GM12878 (cell line): ENCODE measurements at places on chromosomes 5 and 9. TPM values are rescaled to one million over a fixed set of nuclear protein-coding genes. Genes with fewer than 3 reads are reported as not detected.

- DNase-seq, result no peak
Measured at GRCh38 chr5:14251733-14252132, 108.6 kb downstream of the TRIO start.

DNA sequence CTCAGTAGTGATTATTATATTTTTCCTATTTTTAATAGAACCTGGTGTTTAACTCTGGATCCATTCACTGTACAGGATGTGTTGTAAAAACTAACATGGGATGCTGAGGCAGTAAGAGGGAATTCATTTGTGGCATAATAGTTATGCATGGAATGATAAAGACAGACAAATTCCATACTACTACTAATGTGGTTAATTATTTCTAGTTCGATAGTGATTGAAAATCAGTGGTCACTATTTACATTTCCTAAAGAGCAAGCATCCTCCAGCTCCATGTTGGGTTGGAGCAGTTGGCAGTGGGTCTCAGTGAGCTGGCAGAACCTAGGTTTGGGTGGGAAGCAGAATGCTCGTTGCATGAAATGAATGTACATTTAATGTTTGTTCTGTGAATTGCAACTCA lies 122.6 kb downstream of the SAXO1 start:
- no peak for DNase-seq

GRCh38 chr9:37946041-37946440 lies 42.1 kb upstream of the SLC25A51 start:
- no peak for DNase-seq

Gene RIC1
- total RNA-seq, result 32.3 and 33.8 TPM in 2 replicates

DNA sequence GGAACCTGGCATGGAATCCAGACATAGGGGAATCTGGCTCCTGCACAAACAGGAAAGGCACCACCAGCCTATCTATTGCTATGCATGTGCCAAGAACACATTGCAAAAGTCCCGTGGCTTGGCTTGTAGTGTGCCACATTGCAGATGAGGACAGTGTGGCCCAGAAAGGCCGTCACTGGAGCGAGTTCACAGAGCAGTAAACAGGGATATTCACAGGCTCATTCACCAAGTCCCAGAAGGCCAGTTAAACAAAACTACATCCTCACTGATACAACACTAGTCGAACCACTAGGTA lies 39.6 kb upstream of the TRIM32 start:
- DNase-seq, result no peak

DNA sequence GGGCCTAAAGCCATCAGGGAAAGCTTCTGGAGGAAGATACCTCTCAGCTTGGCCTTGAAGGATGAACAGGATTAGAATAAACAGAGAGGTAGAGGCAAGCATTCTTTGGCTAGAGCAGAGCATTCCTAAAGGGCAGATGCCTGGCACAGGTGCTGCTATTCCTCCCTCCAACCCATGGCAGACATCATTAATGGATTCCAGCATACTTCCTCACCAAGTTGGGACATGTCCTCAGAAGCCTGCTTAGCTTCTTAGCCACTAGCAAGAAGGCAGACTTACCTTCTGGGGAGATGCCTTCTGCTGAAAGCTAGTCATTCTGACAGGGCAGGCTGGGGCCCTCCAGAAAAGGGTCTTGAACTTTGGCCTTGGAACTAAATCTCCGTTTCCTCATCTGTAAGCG lies 122.0 kb downstream of the RGS3 start:
- DNase-seq, result no peak

DNA sequence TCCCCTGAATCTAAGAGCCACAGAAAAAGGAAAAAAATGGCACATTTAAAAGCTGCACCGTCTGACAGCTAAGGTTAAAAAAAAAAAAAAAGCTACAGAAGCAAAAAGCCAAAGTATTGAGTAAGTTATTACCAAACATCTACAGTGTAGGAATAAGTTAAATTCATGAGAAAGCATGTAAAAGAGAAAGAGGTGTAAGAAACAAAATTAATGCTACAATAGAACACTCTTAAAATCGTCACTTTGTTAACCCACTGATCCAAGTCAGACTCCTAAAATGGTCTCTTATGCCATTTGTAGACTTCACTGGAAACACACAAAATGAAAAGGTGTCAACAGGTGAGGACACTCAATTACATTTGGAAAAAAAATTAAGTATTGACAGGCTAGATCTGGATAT lies 120.2 kb downstream of the SSBP2 start:
- DNase-seq, result no peak

Gene ZDHHC11
- 0.61 and 1.4 TPM in 2 replicates for total RNA-seq

DNA sequence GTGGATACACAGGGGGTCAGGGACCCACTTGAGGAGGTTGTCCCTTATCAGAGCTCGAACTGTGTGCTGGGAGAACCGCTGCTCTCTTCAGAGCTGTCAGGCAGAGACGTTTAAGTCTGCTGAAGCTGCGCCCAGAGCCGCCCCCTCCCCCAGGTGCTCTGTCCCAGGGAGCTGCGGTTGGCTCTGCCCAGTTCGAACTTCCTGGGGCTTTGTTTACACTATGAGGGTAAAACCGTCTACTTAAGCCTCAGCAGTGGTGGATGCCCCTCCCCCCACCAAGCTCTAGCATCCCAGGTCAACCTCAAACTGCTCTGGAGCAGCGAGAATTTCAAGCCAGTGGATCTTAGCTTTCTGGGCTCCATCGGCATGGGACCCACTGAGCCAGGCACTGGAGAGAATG lies 15.9 kb downstream of the SRD5A1 start:
- no peak for DNase-seq

Gene INSL4
- not detected in 2 replicates for total RNA-seq

DNA sequence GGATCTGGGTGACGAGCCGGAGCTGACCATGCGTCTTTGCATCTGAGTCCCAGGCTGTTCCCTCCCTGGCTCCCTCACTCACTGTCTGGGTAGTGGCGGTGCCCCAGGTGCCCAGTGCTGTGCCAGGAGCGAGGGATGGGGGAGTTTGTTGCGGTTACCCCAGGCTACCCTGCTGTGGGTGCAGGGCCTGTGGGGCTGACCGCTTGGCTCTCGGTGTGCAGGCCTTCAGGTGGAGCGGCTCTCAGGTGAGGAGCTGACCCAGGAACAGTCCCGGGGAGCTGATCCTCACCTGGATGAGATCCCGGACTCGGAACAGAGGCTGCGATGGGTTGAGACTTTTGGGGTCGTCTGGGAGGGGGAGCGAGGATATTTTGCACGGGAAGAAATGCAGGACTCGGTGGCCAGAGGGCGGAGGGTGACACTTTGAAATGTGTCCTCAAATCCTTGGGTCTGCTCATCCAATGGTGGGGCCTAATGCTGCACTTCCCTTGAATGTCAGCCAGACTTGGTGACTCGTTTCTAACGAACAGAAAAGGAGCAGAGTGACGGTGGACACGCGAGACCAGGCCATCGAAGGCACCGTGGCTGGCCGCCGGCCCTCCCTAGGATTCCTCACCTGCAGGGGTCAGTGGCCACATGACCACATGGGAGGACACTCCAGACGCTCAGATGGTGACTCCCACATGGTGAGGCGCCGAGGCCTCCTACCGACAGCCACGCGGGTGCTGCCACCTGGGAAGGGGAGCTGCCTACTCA lies 104.3 kb upstream of the RAPGEF1 start:
- DNase-seq, result no peak

Gene DNAJB5
- total RNA-seq, result 9.3 and 9.9 TPM in 2 replicates

- no peak for DNase-seq
Measured at GRCh38 chr9:20309124-20309523, 313.2 kb downstream of the MLLT3 start.

DNA sequence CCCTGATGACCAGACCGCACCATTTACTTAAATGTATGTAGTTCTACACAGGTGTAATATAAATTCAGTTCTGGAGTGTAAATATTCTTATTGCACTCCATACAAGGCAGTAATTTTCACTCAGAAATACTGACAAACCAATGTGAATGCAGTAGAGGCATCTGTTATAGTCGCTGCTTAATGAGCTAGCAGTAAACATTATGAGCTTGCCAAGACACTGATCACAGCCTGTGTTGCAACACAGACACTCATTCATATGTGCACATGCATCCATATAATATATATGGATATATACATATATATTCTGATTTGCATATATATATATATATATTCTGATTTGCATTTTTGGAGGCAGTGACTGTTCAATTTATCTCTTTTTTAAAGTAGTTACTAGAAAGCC lies 435.1 kb upstream of the ST8SIA4 start:
- DNase-seq, result no peak

DNA sequence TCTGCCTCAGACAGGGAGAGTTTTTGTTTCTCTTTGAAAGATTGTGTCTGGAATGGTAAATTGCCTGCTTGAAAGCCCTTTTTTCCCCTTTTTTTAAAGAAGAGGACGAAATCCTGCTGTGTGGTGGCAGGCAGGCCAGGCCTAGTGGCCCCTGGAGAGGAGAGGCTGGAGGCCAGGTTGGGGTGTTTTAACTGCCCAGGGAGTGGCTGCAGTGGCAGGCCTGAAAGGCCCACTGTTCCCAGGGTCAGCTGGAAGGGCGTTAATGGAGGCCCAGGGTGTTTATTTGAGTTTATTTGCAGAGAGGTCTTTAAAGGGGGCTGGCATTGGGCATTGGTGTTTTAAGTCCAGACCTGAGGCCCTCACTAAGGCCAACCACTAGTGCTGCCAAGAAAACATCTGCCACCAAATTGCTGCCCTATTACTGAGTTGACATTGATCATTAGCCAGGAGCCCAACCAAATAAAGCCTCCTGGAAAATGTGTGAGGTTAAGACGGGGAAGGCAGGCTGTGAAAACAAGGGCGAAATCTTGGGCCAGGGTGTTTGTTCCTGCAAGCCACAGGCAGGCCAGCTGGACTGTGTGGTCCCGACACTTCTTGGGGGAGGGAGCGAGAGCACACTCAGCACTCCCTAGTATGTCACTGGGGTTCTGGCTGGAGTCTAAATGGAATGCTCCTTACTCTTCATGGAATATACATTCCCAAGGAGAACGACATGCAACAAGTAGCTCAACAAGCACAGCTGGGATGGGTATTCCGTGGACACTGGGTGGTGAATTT lies 5.0 kb downstream of the JADE2 start:
- DNase-seq, result no peak
